Endothelial cell (in vitro differentiated cells): ENCODE measurements at places on chromosomes 3 and 15.

DNA sequence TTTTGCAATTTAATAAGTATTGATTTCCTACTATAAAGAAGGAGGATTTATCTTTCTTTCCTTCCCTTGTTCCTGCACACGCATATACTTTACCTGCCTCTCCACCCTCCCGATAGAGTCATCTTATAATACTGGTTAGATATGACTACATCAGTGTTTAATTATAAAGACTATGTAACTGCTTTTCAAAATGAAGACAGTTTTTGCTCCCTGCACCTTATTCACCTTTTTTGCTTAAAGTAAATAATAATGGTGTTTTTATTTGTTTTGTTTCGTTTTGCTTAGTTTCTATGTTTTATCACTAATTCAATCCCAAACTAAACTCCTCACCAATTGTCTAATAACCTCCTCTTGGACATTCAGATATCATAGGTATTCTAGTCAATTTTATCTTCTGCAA is 101.9 kb upstream of the RORA start:
- no peak for DNase-seq

- DNase-seq = no peak
These were observed 97.8 kb upstream of the AKAP13 start for GRCh38 chr15:85282504-85283115.

DNA sequence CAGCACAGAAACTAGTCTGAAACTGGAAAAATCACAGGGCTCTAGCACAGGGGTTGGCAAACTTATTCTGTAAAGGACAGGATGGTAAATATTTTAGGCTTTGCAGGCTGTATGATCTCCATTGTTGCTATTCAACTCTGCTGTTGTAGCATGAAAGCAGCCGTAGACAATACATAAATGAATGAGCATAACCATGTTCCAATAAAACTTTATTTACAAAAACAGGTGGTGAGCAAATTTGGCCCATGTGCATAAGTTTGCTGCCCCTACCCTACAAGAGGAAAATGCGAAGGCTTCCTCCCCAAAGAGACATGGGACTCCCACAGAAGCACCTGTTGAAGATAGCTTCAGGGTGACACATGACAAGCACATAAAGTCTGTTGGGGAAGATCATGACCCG is 59.2 kb downstream of the SYNM start:
- no peak for DNase-seq

DNA sequence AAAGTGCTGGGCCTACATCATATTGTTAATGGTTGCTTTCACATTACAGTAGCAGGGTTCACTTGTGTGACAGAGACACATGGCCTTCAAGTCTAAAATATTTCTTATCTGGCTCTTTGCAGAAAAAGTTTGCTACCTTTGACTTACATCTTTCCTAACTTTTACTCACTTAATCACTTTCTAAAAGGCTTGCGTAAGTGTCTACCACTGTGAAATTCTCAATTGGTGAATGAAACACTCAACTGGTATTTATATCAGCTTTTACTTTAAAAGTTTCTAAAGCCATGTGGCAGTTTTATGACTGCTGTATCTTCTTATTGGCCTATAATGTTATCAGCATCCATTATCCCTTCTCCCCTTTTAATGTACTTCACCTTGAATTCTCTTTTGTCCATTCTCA is 554.5 kb downstream of the ZIC1 start:
- no peak for DNase-seq

DNA sequence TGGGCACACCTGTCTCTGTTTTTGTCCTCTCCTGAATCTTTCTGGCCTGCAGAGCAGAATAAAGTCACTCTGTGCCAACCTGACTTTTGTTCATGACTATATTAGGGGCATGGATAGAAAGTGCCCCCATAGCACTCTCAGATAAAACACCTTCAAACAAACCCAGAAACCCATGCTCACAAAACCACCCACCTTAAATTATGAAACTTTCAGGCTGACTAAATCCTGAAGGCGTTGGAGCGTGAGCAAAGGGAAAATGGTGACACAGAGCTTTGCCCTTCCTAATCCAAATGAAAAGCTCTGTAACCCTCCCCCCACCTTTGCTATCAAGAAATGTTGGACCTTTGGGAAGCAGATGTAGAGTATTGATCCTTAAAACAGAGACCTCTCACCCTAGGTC is 138.9 kb downstream of the IGF1R start:
- no peak for DNase-seq

- DNase-seq = no peak
These were observed 44.3 kb downstream of the RAB6B start for GRCh38 chr3:133851266-133851906.

DNA sequence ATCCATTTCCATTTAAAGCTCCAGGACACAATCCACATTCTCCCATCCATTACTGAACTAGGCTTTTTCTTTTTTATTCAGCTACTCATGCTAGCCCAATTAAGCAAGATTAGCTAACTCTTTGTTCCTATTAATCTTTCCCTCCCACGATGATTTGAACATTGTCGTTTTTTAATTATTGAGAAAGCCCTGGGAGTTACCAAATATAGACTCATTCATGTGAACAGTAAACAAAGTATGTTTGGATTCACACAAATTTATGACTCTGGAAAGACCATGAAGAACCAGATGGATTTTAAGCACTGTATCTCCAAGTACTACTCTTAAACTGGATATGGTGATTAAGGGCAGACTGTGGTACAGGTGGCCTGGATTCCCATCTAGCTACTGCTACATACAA is 82.2 kb downstream of the STRIT1 start:
- no peak for DNase-seq

- no peak for DNase-seq
These were observed 32.0 kb upstream of the ITGA11 start for GRCh38 chr15:68463996-68464395.

DNA sequence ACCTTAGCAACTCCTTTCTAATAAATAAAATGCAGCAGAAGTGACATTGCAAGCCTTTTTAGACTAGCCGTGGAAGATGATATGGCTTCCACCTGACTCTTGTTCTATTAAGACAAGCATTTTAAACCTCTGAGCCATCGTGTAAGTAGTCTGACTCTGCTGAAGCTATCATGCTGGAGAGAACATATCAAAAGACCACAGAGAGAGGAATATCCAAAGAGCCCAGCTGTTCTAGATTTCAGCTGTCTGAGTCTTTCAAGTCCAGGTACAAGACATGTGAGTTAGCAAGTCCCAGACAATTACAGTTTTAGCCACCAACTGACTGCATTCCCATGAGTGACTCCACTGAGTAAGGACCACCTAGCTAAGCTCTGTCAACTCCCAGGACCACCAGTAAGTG is 517.0 kb upstream of the NAALADL2 start:
- DNase-seq = no peak

DNA sequence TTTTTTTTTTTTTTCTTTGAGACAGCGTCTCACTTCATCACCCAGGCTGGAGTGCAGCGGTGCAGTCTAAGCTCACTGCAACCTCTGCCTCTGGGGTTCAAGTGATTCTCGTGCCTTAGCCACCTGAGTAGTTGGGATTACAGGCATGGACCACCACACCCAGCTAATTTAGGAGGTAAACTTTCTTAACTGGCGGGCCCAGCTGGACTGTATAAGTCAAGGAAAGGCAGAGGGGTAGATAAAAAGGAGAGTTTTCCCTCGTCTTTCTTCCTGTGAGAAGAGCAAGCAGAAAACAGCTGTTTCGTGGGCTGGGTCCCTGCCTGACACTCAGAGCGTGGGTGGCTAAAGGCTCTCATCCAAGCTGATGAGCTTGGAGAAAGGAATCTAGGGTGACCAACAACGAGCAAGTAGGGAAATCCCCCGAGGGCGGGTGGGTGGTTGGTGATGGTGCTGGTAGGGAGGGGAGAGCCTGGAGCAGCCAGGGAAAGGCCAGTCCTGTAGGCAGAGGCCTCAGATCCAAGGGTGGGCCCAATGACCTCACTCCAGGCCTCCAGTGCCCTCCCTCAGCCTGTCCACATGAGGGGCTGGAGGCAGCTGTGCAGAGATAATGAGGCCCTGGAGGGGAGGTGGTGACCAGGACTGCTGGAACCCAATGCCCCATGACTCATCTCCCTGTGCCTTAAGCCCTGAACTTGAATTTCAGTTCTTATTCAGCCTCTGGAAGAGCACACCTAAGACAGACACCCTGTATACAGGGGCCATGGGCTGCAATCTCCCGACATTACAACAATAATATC is 43.1 kb upstream of the LIMD1 start:
- no peak for DNase-seq

GRCh38 chr3:28856796-28857195 is 424.1 kb upstream of the RBMS3 start:
- no peak for DNase-seq

DNA sequence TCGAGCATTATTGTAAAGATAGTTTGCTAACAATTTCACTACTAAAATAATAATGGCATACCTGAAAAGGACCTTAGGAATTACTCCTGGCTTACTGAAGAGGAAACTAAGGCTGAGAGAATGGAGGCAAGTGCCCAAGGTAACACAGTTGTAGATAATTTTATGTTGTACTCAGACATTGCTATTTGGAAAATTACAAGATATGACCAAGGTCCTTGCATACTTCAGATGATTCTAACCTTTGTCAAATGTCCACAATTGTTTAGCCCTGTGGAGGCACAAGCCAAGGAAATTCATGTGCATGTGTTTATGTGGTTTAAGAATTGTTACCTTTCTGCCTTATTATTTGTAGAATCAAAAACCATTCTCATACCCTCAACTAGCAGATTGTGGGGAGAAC is 105.7 kb downstream of the TUSC7 start:
- no peak for DNase-seq

DNA sequence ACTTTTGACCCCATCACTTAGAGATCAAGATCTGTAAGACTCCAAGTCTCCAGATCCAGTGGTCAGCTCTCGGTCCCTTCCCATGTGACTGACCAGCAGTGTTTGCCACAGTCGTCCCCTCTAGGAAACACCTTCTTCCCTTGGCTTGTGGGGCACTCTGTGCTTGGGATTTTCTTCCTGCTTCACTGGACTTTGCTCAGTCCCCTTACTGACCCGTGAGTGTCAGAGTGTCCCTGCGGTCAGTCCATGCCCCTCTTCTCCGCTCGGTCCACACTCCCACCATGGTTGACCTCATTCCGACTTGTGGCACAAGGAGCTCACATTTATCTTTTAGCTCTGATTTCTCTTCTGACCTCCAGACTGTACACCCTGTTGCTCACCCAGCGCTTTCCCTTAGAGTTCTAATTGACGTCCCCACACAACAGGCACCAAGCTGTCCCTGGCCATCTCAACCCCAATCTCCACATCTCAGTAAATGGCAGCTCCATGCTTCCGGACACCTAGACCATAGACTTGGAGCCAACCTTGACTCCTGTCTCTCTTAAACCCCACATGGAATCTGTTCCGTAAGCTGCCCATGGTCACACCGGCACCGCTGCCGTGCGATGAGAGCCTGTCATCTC is 67.9 kb downstream of the APBA2 start:
- DNase-seq = no peak

DNA sequence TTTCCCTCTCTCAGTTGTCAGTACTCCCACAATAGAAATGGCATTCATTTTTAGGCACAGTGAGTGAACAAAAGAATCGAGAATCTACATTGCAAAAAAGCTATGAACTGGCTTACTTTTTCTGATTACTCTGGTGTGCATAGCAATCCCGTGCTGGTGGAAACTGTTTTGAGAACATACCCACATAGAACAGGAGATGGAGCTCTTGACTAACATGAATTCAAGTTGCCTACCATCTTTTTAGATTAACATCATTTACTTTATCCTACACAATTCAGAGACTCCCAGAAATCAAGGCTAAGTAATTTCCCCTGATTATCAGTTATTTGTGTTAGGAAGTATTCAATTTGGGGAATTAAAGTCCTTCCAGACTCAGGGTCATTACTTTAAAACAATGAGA is 326.6 kb downstream of the ARPP21 start:
- DNase-seq = no peak

DNA sequence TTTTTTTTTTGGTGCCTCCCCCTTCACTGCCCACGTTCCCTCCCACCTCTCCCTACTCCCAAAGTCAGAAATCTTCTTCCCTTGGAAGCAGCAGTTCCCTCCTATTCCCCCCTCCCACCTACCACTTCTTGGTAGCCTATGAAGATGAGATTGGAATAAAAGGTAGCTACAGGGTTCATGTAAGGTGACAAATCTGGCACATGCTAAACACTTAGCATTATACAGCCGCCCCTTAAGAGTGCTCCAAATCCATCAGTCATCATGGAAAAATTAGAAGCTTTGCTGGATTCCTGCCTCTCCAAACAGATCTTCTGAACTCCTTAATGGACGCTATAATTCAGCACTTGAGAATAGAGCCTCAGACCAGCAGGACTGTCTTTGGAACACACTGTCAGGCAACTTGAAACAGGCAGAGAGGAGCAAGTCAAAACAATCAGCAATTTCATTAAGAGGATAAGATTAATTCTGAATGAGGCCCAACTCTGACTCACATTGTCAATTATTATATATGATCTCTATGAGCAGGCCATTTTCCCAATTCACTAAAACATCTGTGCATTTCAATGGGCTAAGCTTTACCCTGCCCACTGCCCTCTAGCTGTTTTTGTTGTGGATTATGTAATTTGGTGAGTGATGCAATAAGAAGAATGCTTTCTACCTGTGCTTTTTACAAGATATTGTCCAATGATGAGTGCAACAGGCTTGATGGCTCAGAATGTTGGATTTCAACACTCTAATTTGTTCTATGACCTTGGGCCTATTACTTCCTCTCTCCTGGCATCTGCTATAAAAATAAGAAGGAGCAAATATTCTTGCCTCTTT is 34.6 kb upstream of the SPRED1 start:
- DNase-seq = no peak

GRCh38 chr3:87298111-87298718 is 21.8 kb upstream of the POU1F1 start:
- DNase-seq = no peak
